Foreskin keratinocyte (primary cell): ENCODE measurements at places on chromosomes 13 and 19. TPM values are rescaled to one million over a fixed set of nuclear protein-coding genes. Genes with fewer than 3 reads are reported as not detected.

Gene ZSWIM9
- 3.9 and 4.5 TPM in 2 replicates for polyA plus RNA-seq

DNA sequence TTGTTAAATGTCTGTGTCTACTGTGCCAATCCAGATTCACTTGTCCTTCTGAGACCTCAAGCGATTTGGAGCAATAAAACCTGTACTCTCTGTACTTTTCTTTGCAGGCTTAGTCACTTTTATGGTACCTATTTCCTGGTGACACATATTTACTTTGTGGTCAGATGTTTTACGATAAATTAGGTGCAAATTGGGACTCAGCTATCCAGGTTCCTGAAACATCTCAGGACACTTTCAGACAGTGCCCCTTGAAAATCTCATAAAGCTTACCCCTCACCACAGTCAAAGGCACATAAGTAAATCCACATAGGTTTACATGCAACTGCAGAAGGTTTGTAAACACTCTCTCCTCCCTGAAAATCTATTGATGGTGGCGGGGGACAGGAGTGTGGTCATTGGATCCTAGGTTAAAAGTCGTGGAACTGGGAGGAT is 438.8 kb downstream of the EFNB2 start:
- no peak for DNase-seq

- DNase-seq, result no peak
Observed at GRCh38 chr13:40974460-40975407, 44.4 kb downstream of the ELF1 start.

DNA sequence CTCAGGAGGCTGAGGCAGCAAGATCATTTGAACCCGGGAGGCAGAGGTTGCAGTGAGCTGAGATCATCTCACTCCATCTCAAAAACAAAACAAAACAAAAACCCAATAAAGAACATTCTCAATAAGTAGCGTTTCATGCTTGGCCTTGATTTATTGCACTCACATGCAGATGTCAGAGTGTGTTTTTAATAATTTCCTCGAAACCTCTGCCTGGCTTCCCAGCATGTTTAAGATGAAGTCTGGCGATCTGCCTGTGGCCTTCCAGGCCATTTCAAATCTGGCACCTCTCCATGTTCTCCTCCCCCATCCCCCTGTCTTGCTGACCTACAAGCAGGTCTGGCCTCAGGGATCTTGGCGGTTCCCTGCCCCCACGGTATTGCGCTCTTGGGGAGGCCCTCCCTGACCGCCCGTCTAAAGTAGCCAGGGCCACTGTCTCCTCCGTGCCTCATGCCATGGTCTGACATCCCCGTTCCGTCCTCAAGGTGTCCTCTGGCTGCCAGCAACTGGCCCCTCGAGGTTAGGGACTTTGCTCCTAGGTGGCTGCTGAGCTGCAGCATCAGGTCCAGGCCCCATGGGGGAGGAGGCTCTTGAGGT is 1.6 kb downstream of the WDR88 start:
- no peak for DNase-seq

DNA sequence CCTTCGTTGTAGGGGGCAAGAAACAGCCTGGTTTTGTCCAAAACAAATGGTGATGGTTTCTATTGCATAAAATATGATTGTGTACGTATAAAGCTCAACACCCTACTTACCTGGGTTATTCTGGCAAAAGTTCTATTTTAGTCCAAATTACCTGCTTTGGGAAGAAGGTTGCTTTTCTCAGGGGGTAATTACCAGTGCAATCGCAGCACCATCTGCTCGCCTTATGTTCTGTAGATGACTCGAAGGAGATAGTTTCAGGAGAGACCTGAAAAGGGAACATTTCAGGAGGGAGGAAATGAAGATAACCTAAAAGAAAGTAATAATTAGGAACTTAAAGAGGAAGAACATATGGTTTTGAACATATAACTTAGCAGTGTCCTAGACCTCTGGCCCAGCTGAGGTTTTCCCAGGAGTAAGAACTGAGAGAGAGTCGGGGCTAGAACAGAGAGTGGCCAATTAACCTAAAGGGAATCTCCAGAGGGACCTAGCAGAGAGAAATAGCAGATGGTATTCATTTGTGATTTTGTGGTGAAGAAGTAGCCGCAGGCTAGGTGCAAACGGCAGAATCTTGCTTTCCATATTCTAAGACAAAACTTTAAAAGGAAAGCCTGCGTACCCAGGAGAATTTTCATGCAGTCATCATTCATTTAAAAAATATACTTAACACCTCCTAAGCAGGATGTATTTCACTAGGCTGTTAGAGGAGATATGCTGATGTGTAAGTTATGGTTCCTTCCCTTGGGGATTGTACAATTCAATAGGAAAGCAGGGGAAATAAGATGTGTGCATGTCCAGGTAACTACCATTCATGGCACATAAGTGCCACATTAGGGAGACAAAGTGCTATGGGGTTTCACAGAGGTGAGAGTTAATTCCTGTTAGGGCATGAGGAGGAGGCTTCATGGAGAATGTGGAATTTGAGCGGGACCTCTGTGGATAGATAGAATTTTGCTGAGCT is 113.0 kb upstream of the SLC10A2 start:
- DNase-seq, result no peak

GRCh38 chr13:98475522-98475921 is 101.4 kb downstream of the STK24 start:
- DNase-seq, result no peak

GRCh38 chr13:47409778-47410177 is 512.9 kb upstream of the HTR2A start:
- no peak for DNase-seq

Gene ZNF665
- polyA plus RNA-seq, result 0.65 and 1.2 TPM in 2 replicates

DNA sequence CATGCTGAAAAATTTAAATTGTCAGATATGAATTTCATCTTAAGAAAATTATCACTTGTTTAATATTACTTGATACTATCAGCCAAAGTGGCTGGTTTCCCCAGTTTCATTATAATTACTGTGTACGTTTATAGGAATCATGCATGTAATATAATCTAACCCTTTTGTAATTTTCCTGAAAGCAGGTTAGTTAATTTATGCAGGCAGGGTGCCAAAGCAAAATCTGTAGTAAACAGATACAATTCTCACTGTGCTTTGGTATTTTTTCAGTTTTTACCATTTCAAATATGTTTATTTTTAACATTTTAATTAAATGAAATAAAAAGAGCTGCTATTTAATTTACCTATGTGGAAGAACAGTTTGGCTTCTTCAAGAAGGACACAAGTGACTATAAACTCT is 1227.5 kb upstream of the MIR17HG start:
- no peak for DNase-seq

GRCh38 chr19:56098731-56099568 is 22.1 kb downstream of the ZNF787 start:
- no peak for DNase-seq

GRCh38 chr13:98942485-98942884 is 35.4 kb downstream of the DOCK9 start:
- DNase-seq, result peak; percentile 82

DNA sequence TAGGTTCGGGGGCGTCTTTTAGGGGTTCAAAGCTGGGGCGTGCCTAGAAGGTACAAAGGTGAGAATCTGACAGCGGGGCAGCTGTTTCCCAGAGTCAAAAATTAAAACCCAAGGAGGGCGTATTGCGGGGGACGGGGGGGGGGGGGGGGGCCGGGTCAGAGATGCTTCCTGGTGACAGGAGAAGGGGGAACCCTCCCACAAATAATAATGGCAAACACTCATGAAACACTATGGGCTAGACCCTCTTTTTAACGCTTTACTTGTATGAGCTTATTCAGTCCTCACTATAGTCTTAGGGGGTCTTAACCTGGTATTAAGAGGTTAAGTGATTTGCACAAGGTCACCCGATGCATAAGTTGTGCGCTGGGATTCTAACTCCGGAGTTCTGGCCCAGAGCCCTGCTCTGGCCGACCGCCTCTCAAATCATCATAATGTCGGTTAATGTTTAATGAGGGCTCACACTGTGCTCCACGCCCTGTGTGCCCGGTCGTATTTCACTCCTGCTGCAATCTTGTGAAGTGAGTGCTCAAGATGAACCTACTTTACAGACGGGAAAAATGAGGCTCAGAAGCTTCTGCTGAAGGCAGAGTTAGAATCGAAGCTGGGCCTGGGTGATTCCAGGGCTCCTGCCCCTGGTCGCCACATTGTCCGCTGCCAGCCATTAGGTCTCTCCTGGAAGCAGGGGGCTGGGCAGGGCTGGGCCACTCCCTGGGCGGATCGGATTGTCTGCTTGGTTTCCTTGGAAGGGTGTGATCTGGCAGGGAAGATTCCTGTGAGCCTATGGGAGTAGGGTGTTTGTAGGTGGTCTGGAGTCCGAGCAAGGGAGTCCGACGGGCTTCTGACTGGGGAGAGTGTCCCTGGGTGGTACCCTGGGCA is 964 bp downstream of the PAK4 start:
- DNase-seq, result peak; percentile 32

- no peak for DNase-seq
Observed at GRCh38 chr19:7559102-7559501, 23.6 kb downstream of the PNPLA6 start.

- peak; percentile 83 for DNase-seq
Observed at GRCh38 chr19:33273881-33274662, 28.3 kb downstream of the CEBPA start.

Gene ZNF442
- 0.16 and 0.29 TPM in 2 replicates for polyA plus RNA-seq

GRCh38 chr13:102977471-102977870 is 88.7 kb downstream of the SLC10A2 start:
- peak; percentile 19 for DNase-seq

Gene ZNF563
- polyA plus RNA-seq, result 1.6 and 2.5 TPM in 2 replicates

Gene CC2D1A
- 25.9 and 27.9 TPM in 2 replicates for polyA plus RNA-seq

DNA sequence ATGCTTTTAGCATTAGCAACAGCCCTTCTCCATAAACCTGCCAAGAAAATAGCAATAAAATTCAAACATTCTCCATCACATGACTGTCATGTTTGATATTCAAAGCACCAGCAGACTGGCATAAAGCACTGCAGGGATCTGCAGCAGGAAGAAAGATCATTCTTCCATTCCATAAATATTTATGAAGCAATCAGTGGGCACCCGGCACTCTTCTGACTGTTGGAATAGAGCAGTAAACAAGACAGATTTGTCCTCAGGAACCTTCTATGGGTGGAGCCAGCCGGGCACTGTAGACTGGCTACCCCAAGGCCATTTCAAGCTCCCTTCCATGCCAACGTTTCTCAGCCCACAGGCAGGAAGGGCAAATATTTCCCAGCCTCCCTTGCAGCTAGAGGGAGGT is 25.5 kb downstream of the PLA2G4C start:
- DNase-seq, result no peak

DNA sequence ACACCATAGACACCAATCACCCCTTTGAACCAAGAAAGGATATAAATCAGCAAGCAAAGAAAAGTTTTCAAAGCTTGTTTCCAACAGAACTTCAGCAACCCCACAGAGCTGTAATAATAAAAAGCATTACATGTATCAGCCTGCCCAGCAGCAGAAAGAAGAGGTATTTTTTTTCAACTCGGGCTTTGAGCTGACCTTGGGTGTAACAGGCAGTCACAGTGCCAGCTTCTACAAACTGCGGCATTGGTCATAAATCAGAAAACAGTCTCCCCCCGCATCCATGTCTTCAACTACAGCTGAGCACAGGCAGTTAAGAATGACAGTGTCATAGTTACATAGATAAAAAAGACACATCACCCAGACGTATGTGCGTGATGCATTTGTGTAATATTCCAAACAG is 671.0 kb upstream of the SLITRK1 start:
- DNase-seq, result peak; percentile 44

Gene DLEU7
- polyA plus RNA-seq, result not detected in 2 replicates

GRCh38 chr19:7852851-7853769 is 21.1 kb downstream of the PRR36 start:
- peak; percentile 40 for DNase-seq
